ENCODE measurements at places on chromosomes 2 and 18. TPM values are rescaled to one million over a fixed set of nuclear protein-coding genes. Genes with fewer than 3 reads are reported as not detected.
A peak's percentile ranks its signal among the peaks of the same experiment; 100 is the strongest.

GRCh38 chr18:8643326-8643878, 34.2 kb downstream of the RAB12 start:
- no peak for DNase-seq

DNA sequence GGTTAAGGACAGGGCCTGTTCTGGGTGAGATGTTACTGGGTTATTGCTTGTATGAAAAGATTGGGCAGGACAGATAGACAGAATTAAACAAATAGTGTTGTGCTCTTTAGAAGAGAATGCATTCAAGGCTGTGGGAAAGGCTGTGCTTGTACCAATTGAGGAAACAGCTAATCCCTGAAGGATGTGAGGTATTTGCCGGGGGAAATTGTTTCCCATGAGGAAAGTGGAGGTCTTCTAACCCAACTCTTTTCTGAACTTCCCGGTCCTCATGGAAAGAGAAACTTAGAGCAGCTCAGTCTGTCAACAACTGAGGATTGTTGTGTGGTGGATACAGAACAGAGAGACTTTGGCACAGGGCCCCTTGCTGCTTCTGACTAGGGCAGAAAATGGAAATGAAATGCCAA, 9.5 kb downstream of the SLC1A4 start:
- DNase-seq, result no peak

GRCh38 chr2:135832891-135833290, 4.1 kb downstream of the LCT start:
- no peak for DNase-seq

Gene EVA1A
- 0.45 TPM for polyA plus RNA-seq

DNA sequence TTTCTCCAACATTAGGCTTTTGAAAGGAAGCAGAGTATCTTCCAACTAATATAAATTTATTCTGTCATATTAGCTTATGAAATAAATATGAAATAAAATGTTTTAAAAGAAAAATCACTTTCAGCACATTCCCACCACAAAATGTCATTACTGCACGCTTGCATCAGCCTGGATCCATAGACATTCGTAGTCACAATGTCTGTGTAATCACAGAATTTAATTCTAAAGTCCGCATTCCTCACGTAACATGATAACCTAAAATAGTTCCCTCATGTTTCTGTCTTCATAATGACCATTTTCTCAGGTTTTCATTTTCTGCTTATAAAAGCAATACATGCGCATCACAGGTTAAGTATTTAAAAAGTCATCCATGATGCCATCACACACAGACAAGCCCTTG, 47.1 kb downstream of the HDAC4 start:
- DNase-seq, result no peak

DNA sequence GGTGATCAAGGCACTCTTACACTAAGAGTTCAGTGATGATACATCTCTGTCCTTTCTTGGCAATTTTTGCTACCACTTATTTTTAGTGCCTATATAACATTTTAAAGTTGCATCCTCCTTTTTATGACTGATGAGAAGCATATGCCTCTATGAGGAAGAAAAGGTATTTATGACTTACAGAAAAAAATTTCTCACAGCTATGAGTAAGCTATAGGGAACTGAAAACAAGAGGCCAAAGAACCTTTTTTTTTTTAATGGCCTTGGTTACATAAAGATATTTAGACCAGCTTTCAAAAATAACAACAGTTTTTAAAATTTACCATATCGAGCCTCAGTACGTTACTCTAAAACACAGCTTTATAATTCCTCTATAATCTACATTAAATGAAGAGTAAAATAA, 21.3 kb downstream of the MBD5 start:
- no peak for DNase-seq

Gene AOX1
- 1.6 TPM for polyA plus RNA-seq

Gene M1AP
- not detected for polyA plus RNA-seq

GRCh38 chr2:12750166-12750905, 33.6 kb downstream of the TRIB2 start:
- DNase-seq, result no peak

- no peak for DNase-seq
Measured at GRCh38 chr2:168892327-168892726, 2.1 kb upstream of the SPC25 start.

Gene DOK1
- polyA plus RNA-seq, result 5.5 TPM

Gene RNU2-63P
- polyA plus RNA-seq, result not detected

- DNase-seq, result peak; percentile 74
Measured at GRCh38 chr2:177519534-177520115, 127.1 kb downstream of the AGPS start.

Gene IFIH1
- 20.8 TPM for polyA plus RNA-seq

Gene IMPACT
- 13.9 TPM for polyA plus RNA-seq

Data from small intestine (tissue), 16 donors.